ENCODE measurements at places on chromosomes 13 and 19.

DNA sequence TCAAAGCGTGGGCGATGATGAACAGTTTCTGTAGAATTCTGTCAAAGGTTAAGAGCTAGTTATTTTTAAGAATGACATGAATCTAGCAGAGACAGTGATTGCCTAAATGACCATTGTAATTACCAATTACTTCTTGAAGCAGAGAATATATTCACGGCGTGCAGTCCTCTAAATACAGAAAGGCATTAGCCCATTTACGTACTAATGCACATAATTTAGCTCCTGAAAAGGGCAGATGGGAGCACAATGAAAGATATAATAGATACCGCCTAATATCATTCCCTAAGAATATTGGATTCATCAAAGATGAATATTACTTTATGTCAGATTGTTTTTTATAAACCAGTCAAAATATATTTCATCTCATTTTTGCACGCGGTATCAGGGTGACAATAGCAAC is 212.4 kb downstream of the URI1 start:
- no peak for DNase-seq

DNA sequence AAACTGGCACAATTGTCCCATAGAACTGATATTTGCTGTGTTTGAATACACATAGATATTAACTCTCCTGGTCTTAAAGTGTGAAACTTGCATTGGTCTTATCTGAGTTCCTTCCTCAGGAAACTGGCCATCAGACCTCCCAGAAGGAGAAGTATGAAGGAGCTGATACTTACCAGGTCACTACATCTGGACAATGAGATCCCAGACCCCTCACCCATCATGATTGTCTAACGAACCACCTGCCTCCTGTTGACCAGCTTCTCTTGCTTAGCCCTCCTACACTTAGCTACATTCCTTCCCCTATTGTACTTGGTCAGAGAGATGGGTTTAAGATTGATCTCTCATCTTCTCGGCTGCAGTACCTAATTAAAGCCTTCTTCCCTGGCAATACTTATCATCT is 413.3 kb downstream of the KCTD12 start:
- no peak for DNase-seq

DNA sequence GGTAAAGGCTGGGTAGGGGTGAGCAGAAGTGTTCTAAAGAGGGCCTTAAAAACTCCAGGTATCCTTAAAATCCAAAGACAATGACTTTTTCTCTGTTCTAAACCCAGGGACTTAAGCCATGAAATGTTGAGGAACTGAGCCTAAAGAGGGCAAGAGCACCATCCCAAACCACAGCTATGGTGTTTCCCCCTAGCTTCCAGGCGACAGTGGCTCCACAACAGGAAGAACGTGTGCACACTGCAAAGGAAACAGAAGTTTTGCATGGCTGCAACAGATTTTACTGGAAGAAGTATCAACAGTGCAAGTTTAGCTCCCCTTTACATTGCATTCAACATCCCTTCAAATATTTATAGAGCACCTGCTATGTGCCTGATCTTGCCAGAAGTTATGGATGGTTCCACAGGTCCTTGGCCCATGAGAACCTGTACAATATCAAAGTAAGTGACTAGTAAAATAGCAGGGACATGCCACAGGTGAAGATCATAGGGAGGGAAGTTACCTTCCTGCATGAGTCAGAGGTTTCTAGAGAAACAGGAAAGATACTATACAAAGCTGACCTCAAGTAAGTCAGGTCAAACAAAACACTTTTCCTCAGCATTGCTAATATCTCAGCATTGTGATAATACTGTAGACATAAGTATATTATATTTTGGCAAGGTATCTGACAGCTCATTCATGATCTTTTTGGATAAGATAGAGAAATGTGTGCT is 8.4 kb upstream of the KCTD12 start:
- no peak for DNase-seq

DNA sequence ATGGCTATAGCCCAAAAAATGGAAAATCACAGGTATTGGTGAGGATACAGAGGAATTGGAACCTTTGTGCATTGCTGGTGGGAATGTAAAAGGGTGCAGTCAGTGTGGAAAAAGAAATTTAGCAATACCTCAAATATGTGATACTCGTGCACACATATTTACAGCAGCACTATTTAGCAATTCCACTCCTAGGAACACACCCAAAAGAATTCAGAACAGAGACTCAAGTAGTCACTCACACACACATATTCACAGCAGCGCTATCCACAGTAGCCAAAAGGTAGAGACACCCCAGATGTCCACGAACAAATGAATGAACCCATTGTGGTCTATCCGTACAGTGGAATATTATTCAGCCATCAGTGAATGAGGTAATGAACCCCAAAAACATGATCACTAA is 114.0 kb downstream of the COL4A2 start:
- DNase-seq = no peak

DNA sequence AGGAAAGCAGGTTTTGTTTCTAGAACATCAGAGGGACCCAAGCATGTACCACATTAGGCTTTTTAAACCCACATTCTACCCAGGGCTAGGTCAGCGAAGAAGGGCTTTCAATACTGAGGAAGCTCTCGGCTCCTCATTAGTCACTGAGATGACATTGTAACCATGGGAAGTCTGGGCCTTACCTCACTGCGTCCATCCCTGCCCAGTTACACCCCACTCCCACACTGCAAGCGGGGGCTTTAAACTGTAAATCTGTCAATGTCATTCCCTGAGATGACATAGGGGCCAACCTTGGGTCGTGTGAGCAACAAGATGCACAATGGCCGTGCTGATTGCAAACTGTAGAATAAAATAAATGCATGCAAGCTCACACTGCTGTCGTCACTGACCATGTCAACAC is 21.7 kb upstream of the TFDP1 start:
- no peak for DNase-seq

GRCh38 chr13:24215126-24215525 is 54.6 kb downstream of the SPATA13 start:
- no peak for DNase-seq

DNA sequence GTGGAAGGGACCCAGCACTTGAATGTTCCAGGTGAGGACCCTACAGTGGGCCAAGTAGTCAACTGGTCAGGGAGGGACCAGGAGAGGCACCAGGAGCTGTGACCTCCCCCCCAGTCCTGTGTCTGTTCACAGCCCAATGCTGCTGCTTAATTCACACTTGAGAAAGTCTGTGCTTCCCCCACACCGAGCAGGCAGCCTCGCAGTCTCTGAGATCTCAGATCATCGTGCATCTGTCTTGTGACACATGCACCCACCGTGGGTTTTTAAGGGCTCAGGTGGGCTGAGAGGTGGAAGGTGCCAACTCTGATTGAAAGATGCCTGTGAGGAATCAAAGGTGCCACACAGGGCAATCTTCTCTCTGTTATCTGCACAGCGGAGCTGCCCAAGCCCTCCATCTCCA is 6.2 kb downstream of the CEACAM5 start:
- no peak for DNase-seq

DNA sequence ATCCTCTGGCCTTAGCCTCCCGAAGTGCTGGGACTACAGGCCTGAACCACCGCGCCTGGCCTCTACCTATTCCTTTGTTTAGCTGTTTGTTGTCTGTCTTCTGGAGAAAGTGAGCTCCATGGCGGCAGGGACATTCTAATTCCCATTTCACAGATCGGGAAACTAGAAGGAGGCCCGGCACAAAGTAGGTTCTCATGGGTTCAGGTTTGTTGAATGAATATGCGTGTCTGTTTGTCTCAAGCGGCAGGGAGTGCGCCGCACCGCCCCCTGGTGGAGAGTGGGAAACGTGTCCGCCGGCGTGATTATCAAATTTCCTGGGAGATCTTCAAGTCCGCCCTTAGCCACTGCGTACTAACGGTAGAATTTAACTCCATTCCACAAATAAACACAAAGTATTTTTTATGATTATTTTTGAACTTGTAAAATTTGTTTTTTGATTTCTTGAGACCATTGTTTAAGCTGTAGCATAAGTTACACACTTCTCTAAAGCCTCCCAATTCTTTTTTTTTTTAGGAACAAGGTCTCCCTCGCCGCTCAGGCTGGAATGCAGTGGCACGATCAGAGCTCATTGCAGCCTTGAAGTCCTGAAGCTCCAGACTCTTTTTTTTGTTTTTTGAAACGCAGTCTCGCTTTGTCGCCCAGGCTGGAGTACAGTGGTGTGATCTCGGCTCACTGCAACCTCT is 8.9 kb upstream of the CCDC9 start:
- peak; percentile 62 for DNase-seq

DNA sequence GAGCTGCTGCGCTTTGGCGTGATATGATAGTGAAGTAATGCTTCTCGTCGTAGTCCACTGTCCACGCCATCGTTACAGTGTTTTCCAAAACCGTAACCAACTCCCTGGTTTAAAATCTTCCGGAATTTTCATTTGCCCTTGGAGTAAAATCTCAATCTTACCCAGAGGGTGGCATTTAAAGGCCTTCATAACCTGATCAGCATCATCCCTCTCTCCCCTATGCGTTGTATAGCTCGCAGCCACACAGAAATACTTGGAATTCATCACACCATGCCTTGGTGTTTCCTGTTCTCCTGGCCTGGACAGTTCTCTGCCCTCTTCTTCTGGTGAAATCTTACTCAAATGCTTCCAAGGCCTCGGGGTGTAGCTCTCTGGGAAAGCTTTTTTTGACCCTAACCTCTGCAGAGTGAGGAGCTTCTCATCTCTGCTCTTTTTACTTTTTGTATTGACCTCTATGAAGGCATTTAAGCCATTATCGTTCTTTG is 839 bp downstream of the MPHOSPH8 start:
- DNase-seq = no peak

- DNase-seq = no peak
Measured at GRCh38 chr19:34165295-34165738, 7.0 kb upstream of the LSM14A start.

DNA sequence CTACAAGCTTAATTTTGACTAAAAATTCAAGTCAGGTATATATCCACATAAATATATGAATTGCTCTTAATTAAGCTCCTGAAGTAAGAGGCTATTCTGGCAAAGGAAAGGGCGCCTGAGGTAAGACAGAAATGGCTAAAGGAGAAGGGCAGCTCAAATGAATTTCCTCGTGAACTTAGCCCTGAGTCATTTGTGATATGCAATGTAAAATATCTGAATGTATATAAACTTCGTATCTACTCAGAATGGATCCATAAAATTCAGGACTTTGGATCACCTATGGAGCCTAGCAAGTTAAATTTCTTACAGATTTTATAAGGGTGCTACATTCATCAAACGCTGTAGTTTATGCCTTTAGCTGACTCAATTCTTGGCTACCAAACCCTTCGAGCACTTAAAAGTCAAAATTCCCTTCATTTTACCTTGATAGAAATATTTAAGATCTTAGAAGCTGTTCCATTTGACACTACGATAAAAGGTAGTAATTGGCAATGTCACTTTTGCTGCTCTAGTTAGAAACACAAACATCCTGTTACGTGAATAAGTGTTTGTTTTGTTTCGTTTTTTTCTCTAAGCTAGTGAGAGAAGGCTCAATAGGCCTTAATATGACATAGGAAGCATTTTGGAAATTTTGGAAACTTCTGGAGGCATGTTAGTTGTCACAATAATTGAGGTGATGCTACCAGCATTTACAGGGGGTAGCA is 69.2 kb downstream of the DIAPH3 start:
- no peak for DNase-seq

GRCh38 chr13:109087916-109088623 is 458.7 kb downstream of the MYO16 start:
- DNase-seq = no peak

DNA sequence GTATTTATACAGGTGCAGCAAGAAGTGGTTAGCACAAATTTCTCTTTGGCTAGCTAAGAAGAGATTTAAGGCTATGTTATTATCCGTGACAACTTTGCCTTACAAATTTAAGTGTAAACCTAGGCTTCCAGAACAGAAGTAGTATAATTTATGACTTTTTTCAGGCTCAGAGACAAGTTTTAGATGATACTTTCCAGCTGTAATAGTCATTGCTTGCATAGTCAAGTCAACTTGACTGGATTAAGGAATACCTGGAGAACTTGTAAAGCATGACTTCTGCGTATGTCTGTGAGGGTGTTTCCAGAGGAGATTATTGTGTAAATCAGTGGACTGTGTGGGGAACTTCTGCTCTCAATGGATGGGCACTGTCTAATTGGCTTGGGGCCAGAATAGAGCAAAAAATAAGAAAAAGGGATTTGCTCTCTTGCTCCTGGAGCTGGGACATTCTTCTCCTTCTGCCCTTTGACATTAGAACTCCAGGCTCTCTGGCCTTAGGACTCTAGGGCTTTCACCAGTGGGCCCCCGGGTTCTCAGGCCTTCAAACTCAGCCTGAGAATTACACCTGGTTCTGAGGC is 33.0 kb downstream of the CYSLTR2 start:
- DNase-seq = no peak

DNA sequence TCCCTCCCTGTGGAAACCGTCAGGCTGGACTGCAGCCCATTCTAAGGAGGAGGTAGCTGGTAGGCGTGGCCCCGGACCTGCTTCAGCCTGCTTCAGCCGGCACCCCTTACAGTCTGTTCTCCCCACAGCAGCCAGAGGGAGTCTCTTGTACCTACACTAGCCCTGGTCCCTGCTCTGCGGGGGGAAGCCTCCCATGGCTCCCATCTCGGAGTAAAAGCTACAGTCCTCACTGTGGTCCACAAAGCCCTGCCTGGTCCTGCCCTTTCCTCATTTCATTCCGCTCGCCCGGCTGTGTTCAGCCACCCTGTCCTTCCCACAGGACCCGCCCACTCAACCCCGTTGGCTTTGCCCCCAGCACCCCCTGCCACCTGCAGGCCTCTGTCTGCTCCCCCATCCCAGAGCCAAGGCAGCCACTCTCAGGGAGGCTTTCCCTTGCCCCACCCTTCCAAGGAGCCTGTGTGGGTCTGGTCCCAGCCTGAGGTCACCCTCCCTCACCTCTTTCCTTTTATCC is 1.3 kb downstream of the PGLYRP1 start:
- no peak for DNase-seq

- DNase-seq = no peak
Measured at GRCh38 chr19:13554506-13555240, 48.4 kb upstream of the CACNA1A start.

DNA sequence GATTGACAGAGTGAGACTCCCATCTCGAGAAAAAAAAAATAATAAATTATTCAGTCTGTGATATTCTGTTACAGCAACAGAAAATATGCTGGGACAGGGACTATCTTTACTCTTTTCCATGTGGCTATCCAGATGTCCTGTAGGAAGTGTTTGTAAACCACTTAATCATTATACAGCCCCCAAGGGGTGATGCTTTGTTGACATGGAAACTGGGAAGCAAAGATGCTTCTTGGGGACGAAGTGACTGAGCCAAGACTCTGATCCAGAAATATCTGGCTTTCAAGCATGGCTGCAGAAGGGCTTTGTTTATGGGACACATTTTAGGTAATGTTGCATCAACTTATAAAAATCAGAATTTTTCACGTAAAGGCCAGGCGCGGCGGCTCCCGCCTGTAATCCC is 5.4 kb downstream of the ZNF8 start:
- no peak for DNase-seq

- DNase-seq = no peak
Measured at GRCh38 chr19:41500443-41500842, 57.5 kb downstream of the ERICH4 start.

DNA sequence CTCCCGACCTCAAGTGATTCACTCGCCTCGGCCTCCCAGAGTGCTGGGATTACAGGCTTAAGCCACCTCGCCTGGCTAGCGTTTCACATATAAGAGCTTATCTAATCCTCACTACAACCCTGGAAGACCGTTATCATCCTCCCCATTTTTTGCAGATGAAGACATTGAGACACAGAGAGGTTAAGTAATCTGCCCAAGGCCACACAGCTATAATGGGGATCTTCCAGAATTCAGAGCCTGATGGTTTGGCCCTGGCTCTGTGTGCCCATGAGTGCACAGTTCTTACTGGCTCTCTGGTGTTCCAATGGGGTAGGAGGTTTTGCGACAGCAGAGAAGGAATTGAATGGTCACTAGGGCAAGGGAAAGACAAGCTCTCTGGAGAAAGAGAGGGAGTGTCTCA is 16.8 kb upstream of the KCTD15 start:
- no peak for DNase-seq

- DNase-seq = no peak
Measured at GRCh38 chr19:3736106-3736724, 25.3 kb downstream of the APBA3 start.
